Muscle of leg (tissue), 16 donors: ENCODE measurements at places on chromosomes 3 and 15.

GRCh38 chr3:113117511-113118234, 93.7 kb upstream of the BOC start:
- peak; percentile 96 for DNase-seq

DNA sequence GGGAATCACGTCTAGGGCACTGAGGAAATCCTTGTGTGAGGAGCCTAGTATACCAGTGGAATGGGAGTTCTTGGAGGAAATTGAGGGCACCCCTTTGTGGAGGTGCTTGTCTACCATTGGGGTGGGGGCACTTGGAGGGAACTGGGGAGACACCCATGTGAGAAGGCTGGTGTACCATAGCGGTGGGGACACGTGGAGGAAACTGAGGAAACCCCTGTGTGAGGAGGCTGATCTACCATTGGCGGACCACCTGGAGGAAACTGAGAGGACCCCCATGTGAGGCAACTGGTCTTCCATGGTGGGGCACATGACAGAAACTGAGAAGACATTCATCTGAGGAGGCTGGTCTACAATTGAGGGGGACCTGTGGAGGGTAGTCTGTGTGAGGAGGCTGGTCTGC, 164.5 kb downstream of the FBLN2 start:
- no peak for DNase-seq

DNA sequence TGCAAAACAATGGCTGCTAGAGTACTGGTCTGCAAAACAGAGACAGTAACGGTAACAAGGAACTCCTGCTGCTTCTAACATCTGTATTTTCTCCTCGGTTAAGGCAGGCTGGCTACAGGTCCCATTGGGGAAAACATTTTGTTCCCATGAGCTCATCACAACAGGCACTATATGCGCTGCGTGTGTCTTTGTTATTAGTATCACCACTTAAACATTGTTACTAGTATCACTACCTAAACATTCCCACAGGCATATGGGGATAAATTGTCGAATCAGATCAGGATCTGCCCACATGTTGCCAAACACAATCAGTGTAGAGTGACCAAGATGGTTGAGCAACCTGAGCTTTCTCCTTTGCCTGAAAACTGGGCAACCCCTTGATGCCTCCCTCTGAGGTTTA, 77.2 kb downstream of the TOP2B start:
- DNase-seq = no peak

DNA sequence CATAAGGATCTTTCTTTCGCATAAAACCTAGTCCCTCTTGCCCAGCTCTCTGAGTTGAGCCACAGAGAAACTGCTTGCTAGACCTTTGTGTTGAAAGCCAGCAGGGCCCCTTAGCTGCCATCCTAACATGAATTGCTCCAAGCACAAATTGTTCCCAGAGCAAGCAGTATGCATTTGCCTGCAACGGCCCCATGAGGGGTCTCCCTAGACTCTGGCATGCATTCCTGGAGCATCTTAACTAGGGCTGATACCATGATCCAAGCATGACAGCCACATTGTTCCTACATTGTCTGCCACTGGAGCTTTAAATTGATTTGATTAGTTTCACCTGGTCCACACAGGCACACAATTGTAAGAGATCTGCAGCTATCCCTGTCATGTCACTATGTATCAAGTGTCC, 428.1 kb downstream of the TAFA4 start:
- DNase-seq = no peak

DNA sequence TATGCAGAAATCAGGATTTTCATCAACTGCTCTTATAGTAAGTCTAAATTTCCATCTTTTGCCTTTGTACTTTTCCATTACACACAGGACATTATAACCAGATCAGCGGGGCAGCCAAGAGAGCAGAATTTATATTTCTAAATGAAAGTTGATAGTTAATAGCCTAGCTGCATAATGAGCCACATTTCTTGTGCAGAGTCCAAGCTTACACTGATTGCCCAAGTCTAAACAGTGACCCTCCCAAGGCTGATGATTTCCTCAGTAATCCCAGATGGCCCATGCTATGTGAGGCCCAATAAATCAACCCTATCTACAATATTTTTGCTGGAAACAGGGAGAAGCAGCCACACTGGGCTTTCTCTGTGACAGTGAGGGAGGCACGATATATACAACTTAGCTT, 475.8 kb upstream of the KCNMB2 start:
- peak; percentile 87 for DNase-seq

DNA sequence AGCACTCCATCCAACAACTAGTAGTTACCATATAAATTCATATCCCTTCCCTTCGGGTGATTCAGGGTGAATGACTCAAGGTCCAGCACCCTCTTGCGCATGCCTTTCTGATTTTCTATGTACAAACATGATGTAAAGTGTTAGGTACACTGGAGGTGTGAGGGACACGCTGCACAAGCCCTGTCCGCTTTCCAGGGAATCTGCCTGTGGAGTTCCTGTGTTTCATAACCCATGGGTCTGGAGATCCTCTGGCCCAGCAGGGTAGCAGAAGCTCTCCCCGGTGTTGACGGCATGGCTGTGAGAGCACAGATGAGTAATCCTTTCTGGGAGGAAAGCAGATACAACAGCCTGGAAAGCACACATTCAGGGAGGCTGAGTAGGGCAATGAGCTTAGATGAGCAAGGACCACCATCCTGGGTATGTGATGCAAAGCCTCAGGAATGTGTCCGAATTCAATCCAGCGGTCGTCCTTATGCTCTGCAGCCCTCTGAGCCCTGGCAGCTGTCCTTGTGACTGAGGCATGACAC, 142.9 kb upstream of the TP63 start:
- DNase-seq = peak; percentile 57

GRCh38 chr15:85477730-85478129, 97.3 kb downstream of the AKAP13 start:
- DNase-seq = peak; percentile 43

DNA sequence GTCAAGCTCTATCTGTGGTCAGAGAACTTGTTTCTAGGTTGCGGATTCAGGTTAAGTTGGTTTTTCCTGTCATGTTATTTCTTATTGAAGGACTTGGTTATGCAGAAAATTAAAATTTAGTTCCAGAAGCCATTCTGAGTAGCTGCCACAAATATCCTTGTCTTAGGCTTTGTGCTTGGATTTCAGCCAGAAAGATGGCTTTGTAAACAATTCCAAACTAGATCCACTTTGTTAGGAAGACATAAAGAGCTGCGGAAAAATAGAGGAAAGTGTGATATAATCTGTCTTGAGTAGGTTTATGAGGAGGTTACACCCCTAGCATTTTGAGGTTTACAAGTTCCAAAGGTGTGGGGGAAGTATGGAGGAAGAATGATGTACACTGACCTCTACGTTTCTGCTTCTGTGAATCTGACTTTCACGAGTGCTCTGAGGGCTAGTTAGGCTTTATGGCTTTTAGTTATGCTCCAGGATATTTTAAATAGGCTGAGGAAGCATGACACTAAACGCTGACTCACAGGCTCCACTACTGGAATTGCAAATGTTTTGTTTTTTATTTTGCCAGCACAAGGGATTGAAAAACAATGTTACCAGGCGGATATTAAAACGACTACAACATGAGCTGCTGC, 46.3 kb upstream of the UTS2B start:
- peak; percentile 84 for DNase-seq

- DNase-seq = no peak
These were observed 91.6 kb downstream of the SCN11A start for GRCh38 chr3:38960042-38960622.

DNA sequence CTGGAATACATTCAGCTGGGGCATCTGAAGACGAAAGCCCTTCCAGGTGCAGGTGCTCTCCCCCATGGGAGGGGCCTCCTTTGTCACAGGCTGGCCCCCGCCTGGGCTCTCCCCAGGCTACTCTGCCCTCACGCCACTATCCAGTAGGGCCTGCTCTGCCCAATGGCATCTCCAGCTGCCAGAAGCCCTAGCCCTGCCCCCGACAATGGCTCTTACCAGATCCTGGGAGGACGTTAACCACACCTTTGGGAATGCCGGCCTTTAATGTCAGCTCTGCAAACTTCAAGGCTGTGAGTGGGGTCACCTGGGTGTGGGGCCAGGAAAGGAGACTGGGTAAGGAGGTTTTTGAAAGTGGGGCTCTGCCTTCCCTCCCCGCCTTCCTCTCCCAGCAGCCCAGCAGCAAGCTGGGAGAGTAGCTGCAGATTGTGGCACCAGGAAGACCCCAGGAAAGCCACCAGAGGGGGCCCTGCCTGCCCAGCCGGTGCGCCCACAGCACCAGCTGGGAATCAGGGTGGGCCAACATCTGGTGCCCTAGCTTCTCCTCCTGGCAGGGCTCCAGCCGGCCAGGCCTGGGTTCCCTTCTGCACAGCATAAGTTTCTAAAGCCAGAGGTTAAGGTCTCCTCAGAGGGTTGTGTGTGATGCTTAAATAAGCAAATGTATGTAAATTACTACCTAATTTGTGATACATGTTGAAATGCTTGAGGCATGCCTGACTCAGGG, 40.4 kb upstream of the SLC41A3 start:
- DNase-seq = no peak

GRCh38 chr3:14819671-14820070, 909 bp downstream of the FGD5 start:
- DNase-seq = no peak

- DNase-seq = no peak
These were observed 12.4 kb downstream of the DNASE1L3 start for GRCh38 chr3:58198362-58198761.

DNA sequence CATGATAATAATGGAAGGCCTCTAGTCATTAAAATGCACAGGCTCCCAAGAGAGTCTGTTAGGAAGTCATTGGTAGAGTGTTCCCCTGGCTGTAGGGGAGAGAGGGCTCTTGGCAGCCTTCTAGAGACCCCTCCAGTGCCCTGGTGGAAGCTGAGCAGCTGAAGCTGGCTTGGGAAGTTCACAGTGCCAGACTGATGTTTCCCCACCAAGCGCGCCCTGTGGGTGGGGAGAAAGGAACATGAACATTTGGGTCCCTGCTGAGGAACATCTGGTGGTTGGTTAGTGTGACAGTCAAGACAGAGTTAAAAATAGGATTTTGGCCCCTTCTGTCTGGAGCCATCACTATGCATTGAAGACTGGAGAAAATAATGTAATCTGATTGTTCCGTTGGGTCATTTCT, 37.1 kb upstream of the RGMA start:
- no peak for DNase-seq

DNA sequence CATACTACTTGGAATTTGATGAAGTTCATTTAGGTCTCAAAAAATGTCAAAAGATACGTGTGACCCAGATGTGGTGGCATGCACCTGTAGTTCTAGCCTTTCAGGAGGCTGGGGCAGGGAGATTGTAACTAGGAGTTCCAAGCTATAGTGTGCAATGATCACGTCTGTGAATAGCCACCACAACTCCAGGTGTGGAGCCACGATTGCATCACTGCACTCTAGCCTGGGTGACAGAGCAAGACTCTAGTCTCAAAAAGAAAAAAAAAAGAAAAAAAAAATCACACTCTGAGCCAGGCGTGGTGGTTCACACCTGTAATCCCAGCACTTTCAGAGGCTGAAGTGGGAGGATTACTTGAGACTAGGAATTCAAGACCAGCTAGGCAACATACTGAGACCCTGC, 14.2 kb downstream of the MAP4 start:
- no peak for DNase-seq

DNA sequence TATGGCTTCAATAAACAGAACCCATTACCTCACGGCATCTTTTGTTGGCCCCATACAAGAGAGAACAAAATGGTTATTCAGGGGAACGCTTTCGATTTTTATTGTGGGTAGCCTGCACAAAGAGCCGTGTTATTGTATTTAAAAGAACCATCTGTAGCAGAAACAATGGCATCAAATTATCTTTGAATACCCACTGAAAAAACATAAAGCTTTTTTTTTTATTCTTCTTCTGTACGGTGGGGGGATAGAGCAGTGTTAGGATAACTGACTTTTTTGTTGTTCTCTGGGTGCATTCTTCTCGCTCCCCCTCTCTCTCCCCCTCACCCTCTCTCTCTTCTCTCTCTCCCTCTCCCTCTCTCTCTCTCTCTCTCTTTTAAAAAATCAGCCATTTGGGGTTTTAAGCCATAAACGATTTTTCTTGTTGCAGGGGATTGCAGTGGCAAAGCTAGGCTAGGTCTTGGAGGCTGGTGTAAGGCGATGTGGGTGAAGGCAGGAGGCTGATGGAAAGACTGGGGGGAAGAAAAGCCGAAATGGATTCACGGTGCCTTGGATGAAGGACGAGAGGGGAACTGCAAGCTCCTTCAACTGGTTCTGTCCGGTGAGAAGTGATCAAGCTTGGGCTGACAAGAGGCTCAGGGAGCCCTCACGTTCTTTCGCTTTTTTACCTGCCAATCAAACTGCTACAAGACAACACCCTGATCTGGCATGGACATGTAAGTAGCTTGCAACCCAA, 12.4 kb upstream of the SOX2 start:
- DNase-seq = no peak

DNA sequence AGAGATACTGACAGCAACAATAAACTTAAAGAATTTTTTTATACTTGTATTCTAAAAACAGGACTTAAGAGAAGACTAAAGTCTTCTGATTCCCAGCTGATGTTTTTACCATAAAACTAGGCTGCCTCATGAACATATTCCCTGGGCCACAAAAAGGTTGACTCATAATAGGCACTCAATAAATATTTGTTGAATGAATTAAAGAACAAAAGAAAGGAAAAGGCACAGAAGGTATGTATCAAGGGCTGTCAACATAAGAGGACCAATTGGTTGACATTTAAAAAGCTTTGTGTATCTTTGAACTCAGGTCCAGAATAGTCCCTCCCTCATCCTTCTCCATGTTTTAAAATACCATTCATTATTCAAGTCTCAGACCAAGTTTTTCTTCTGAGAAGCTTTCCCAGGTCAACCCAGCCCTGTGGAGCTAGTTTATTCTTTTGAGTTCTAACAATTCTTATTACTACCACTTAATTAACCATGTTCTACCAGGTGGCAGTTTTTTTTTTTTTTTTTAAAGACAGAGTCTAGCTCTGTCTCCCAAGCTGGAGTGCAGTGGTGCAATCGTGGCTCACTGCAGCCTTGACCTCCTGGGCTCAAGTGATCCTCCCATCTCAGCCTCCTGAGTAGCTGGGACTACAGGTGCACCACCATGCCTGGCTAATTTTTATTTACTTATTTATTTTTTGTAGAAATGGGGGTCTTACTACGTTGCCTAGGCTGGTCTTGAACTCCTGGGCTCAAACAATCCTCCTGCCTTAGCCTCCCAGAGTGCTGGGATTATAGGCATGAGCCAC, 17.5 kb upstream of the ARHGEF3 start:
- DNase-seq = no peak

- peak; percentile 84 for DNase-seq
These were observed 23.2 kb upstream of the IP6K2 start for GRCh38 chr3:48739955-48740823.

DNA sequence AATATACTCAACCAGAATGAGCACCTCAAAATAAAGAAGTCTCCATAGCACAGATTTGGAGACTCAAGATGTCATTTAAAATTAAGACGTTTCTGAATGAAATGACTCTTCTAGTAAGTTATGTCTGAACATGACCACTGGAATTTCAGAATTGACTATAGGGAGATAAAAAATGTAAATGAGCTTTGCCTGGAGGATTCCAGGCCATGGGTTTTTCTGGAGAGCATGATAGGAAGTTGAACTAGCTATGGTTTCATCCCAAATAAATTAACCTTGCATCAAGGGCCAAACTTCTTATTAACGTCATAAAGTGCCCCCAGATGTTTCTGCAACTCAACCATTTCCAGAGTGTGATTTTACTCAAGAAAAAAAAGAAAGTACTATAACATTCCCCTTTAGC, 222.6 kb upstream of the NR2F2 start:
- peak; percentile 57 for DNase-seq

GRCh38 chr15:36791844-36792571, 212.6 kb downstream of the CDIN1 start:
- no peak for DNase-seq
